ENCODE measurements at places on chromosomes 13 and 19.

GRCh38 chr19:40231544-40232424 lies 5.3 kb upstream of the CCNP start:
- DNase-seq, result no peak

GRCh38 chr13:85497652-85498051 lies 301.6 kb downstream of the SLITRK6 start:
- DNase-seq, result no peak

GRCh38 chr19:48123907-48124651 lies 13.5 kb upstream of the PLA2G4C start:
- no peak for DNase-seq

DNA sequence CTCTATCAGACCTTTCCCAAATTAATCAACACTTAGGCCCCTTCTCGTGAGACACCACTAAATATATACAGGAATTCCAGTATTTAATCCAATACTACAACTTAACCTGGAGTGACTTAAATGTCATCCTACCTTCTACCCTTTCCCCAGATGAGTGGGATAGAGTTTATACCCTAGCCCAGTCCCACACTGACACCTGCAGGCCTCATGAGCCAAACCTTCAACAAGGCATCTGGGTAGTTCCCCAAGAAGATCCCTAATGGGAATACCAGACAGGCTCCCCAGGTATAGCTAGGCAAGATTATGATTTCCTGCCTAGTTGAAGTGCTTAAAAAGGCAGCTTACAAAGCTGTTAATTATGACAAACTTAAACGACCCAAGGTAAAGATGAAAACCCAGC lies 15.9 kb downstream of the ZNF83 start:
- no peak for DNase-seq

DNA sequence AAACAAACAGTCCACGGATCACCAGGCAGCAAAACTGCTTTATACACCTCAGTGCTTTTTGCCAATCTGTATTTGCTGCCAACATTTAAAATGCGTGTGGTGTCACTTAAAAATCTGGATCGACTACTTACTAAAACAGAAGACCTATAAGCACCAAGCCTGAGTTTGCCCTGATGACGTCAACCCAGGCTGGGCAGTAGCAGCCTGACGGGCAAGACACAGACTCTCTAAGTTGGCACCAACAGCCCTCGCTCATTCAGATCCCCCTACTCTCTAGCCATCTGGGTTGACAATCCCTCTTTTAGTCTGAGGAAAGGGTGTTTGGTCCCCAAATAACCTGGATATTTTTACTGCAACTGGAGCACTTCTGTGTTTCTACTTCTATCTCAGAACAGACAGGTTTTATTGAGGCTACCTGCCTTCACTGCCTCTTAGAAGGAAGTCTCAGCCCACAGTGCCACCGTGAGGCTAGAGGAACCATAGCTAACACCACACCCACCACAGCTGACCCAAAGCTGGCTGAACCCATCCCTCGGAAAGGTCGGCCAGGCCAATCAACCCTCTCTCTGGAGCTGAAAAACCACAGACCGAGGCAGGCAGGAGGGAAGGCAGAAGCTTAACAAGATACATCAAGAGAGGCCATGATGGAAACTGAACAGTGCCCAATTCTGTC lies 6.9 kb downstream of the SUGP2 start:
- no peak for DNase-seq

GRCh38 chr13:103618151-103618550 lies 551.9 kb upstream of the SLC10A2 start:
- no peak for DNase-seq

GRCh38 chr13:80259159-80259558 lies 81.8 kb downstream of the SPRY2 start:
- DNase-seq, result no peak

DNA sequence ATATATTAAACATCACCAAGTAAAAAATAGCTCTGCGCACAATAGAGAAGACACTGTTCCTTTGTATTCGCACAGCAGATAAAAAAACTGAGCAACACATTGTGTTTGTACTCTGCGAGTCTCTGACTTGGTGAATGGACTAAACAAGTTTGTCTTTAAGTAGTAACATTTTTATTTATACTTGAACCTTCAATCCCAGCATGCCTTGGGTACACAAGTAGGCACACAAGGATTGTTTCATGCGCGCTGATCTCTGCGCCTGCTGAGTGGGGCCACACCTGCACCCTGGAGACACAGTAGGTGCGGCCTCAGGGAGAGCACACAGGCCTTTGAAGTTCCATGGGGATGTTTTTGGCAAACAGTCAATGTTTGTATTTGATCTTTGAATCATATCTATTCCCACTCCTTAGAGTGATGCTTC lies 318.9 kb downstream of the MYO16 start:
- no peak for DNase-seq

DNA sequence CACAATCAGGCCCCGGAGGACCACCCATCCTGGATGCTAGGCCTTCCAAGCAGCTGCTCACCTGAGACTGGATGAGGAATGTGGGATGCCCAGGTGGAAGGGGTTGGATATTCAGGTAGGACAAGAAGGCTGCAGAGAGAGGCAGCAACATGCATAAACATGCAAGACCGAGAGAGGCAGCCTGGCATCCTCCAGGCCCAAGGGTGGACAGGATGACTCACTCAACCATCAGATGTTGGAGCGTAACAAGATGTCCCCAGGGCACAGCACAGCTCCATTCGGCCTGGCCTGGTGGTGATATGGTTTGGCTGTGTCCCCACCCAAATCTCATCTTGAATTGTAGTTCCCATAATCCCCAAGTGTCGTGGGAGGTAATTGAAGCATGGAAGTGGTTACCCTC lies 10.0 kb upstream of the CABP5 start:
- no peak for DNase-seq

DNA sequence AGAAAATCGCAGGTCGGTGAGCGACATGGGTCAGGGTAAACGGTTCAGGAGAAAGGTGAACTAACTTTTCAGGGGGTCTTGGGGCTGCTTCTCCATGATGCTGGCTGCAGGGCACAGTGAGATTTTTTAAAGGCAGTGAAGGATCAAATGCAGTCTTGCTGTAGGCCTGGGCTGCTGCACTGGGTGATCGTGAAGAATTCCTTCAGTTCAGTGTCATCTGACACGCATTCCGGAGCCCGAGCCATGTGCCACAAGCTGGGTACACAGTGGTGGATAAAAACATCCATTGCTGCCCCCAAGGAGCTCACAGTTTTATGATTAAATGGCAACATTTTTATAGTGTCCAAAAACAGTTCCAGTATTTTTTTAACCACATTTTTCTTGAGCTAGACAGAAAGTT lies 56.3 kb upstream of the GPR12 start:
- no peak for DNase-seq

DNA sequence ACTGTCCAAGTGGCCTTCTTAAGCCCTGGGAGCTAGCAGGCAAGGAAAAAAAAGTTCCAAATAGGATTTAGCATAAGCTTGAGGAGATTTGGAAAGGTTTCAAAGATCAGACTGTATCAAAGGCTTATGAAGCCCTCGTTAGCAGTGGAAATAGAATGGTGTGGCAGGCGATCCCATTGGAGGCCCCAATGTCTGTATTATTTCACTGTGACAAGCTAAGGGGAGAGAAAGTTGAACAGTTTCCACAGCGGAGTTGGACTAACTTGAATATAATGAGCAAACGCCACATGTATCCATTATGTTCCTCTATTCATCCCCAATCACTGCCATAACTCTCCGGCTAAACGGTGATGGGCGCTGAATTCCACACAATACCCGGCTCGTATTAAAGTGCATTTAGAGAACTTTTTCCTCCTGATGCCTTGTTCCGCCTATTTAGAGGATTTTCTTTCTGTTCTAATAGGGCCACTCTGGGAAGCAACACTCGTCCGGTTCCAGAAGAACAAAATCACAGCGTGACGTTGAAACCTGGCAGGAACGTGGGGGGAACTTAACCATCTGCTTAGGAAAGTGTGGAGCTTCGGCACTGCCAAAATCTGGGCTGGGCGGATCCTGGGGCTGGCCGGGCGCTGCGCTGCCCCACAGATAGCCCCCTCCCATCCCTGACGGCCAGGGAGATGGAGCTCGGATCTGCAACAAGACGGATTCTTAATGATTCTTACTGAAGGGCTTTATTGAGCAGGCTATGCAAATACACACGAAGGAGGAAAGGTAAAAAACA lies 1.0 kb upstream of the PCDH8 start:
- DNase-seq, result no peak

GRCh38 chr19:28498404-28498976 lies 714.5 kb downstream of the UQCRFS1 start:
- no peak for DNase-seq

GRCh38 chr19:13825489-13826441 lies 30.5 kb downstream of the ZSWIM4 start:
- no peak for DNase-seq

DNA sequence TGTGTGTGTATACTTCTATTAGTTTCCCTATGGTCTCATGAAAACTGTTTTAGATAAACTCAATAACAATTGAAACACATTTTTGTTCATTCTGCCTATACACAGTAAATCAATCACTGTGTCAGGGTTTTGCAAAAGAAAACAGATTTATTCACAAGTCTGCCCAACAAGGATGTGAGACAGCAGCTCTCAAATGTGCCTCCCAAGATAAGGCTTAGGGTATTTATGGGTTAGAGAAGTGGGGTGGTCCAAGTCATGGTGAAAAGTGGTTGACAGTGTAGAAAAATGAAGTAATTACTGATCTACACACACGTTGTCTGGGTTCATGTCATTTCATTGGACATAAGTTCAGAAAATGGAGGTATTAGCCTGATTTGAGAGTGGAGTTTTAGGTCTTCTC lies 844.6 kb downstream of the SLITRK6 start:
- DNase-seq, result no peak

DNA sequence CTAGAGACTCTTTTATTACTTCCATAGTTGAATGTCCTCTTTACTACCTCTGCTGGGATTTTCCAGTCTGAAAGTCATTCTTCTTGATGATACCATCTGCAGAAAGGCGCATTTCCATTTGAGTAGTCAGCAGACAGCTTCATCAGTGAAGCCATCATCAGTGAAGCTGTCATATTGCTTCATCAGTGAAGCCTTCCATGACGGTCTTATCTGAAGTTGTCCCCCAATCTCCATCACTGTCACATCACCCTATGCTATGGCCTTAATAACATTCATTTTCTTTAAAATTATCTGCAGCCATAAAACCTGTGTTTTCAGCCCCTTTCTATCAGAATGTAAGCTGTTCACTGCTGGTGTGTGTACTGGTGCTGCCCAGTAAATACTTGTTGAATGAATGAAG lies 151.6 kb downstream of the B3GLCT start:
- no peak for DNase-seq

- DNase-seq, result no peak
These were observed 64.2 kb downstream of the DPY19L3 start for GRCh38 chr19:32469795-32470194.

GRCh38 chr13:91181892-91182291 lies 165.6 kb upstream of the MIR17HG start:
- no peak for DNase-seq

GRCh38 chr19:28823338-28823961 lies 389.5 kb downstream of the UQCRFS1 start:
- DNase-seq, result no peak

GRCh38 chr13:114212158-114212495 lies 22.6 kb upstream of the CDC16 start:
- no peak for DNase-seq

GRCh38 chr19:17803264-17803896 lies 8.4 kb downstream of the B3GNT3 start:
- DNase-seq, result no peak

DNA sequence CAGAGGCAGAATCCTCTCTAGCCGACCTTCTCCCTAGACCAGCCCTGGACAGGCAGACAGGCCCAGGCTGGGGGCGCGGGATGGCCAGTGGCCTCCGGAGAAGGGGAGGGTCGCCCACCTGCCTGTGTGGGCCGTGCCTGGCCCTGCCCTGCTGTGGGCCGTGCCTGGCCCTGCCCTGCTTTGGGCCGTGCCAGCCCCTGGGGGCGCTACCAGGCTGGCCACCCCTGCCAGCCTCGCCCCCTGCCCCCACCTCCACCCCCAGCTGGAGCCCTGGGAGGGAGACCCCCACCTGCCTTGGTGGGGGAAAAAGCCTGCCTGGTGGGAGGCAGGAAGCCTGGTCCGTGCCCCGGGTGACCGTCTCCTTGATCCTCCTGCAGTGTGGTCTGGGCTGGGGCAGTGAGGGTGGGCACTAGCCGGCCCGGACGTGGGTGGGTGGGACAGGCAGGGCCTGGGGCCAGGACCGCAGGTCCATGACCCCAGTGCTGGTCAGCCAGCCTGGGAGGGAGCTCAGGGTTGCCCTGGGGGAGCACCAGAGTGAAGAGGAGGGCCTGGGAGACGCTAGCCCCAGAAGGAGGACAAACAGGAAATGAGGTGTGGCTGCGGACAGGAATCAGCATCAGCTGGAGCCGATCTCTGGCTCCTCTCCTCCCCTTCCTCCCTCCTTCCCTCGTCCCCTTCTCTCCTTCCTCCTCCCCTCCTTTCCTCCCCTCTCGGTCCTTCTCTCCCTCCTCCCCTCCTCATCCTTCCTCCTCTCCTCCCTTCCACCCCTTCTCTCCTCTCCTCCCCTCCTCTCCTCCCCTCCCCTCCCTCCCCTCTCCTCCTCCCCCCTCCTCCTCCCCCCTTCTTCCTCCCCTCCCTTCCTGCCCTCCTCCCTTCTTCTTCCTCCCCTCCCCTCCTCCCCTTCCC lies 5.1 kb upstream of the MKNK2 start:
- no peak for DNase-seq

GRCh38 chr13:29952245-29952644 lies 101.8 kb upstream of the UBL3 start:
- DNase-seq, result no peak

- DNase-seq, result no peak
These were observed 63.9 kb upstream of the MCF2L start for GRCh38 chr13:112905086-112905485.

DNA sequence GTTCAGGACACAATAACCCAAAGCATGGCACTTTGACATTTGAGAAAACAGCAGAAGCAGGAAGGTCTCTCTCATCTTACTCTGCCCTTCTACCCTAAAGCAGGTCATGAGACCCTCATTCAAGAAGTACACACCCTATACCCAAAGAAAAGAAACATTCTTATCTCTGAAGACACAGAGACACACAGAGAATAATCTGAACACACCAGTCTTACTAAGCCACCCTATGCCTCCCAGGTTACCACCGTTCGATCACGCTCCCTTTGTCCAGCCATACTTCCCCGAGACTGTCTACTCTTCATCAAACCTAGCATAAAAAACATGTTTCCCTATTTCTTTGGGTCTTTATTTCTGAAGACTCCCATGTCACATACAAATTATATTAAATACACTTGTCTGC lies 66.5 kb upstream of the ANKRD10 start:
- DNase-seq, result no peak

- no peak for DNase-seq
These were observed 69.5 kb upstream of the ZDHHC20 start for GRCh38 chr13:21528616-21529015.

DNA sequence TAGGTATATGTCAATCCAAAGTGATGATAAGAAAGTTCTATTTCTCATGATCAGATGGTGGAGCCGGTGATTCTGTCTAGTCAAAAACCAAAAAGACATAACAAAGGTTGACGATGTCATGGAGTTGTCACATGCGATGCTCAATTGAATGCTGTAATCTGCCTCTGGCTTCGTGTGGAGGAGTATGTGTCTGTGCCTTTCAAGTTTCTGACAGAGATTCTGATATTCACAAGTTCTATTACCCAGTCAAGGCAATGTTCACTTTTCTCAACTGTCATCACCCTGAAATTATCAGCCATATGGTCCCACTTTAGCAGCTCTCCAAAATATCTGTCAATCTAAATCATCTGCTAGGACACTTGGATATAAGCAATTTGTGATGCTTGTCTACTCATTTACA lies 367.6 kb upstream of the PRR20A start:
- DNase-seq, result no peak

Measured in activated naive CD4-positive, alpha-beta T cell (primary cell).